ENCODE measurements at places on chromosomes 11 and 22.

GRCh38 chr22:44802071-44802700 lies 49.8 kb downstream of the ARHGAP8 start:
- no peak for DNase-seq

DNA sequence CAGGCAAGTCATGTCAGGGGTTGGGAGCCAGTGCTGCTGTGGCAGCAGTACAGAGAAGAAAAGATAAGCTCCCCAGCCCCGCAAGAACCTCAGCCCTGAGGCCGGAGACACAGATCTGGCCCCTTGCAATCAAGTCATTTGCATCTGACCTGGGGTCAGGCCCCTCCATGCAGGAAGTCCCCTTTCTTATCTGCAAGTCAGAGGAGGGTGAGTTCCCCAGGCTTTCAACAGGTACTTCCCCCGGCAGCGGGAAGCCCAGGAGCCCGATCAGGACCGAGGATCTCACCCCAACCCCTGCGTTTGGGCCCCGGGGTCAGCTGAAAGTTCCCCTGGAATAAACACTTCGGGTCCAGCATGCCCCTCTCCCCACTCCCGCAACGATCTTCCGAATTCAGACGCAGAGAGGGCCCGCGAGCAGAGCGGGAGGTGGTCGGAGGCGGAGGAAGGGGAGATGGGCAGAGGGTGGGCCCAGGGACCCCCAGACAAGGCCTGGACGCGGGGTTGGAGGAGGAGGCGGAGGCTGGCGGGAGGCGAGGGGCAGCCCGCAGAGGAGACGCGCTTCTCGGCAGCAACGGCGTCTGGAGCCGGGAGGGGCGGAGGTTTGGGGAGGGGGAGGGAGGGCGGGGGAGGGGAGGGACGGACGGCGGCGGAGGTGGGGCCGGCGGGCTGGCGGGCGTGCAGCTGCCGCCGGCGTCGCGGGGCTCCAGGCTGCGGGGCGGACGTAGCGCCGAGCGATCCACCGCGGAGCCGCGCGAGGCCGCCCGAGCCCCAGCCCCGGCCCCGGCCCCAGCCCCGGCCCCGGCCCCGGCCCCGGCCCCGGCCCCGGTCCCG lies at the start of gene TSPAN18:
TSS of gene TSPAN18 (plus strand) at position 680 of the 831 bp plus-strand sequence. CDS start 179,455 bp downstream, outside the sequence.
- DNase-seq: no peak

DNA sequence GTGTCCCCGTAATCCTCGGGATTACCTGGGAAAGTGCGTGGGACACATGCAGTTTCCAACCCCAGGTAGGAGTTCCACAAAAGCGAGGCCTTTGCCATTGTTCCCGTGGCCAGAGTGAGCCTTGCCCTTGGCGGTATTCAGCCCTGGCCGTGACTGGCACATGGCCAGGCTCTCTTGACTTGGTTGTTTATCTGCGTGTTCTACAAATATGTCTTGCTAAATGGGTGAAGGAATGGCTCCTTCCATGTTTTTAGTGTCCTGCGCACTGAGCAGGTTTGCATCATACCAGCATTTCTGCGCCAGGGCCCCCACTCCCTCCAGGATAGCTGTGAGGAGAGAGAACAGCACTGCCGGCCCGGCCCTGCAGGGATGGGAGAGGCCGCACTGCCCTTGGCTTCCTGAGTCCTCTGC lies 20.0 kb downstream of the POLR3H start:
- DNase-seq: no peak

DNA sequence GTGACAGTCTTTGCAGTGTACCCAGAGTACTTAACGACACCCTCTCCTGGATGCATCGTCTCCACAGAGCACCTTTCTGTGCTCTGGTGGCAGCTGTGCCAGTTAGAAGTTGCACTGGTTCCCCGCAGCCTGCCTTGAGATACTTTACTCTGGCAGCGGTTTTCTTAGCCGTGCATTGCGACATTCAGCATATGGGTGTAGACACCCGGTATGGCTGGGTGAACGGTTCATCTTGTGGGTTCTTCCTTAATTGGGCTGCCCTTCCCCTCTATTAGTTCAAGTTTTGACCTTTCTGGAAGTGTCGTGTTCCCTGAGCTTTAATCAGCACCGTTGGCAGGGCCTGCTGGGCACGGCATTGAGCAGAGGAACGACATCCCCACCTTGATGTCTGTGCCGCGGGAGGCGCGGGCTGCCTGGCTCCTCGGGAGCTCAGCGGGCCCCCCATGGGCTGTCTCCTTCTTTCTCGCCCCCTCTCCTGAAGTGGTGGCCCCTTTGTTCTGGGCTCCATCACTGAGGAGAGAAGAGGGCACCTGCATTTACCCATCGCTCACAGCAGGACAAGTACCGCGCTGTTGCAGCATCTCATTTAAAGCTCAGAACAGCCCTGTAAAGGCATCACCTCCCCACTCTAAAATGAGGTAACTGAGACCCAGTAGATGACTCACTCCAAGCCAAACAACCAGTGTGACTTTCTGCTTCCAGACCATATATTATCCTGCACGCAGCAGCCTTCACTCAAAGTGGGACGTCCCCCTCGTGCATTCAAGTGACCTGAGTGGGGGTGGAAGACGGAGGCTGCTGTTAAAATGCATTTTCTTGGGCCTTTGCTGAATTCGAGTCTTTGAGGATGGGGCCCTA lies 13.3 kb downstream of the FAM83F start:
- DNase-seq: no peak

DNA sequence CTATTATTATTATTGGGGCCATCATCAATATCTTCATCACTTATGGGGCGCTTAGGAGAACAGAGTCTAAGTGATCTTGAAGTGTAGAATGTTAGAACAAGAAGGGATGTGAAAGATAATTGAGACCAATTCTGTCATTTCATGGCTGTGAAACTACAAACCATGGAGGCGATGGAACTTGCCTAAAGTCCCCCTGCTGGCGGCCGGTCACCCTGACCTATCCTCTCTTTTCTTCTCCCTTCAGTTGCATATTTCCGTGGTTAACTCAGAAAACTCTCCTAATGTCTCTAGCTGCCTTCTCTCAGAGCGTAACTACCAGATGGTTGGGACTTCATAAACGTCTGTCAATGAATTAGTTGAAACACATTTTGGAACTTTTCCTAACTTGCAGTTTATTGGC lies 6.6 kb upstream of the OR4B1 start:
- no peak for DNase-seq

DNA sequence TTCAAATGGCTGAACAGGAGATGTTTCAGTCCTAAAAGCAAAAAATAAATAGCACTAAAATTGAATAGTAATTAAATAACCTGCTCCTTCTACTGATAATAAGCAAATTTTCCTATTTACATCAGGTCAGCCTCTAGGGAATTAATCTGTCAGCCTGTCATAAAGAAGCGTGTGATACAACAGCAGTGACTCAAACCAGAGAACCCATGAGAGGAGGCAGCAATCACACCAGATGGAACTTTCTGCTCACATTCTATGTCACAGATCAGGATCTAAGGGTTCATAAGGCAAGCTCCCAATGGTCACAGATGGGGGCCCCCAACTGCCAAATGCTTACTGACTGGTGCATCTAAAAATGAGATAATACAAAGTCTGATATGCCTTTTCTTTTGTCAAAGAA lies 41.1 kb downstream of the RBFOX2 start:
- no peak for DNase-seq

GRCh38 chr11:99069856-99070444 lies 49.2 kb downstream of the CNTN5 start:
- DNase-seq: no peak
